ENCODE measurements at places on chromosomes 3 and 15. TPM values are rescaled to one million over a fixed set of nuclear protein-coding genes. Genes with fewer than 3 reads are reported as not detected.
A peak's percentile ranks its signal among the peaks of the same experiment; 100 is the strongest.

DNA sequence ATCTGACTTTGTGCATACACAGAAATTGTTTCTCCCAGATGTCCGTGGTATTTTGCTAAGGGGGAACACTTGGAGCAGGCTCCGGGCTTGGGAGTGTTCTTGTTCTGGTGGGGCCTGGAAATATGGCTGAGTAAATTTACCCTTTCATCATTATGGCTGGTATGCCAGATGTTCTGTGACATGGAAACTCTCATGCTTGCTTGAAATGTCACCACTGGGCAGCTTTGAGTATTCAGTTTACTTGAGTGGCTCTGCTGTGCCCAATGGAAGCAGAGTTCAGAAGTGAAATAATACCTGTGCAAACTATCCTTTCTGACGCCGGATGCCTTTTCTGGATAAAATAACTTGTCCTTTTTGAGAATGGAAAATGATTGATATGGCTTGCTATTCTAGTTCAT is 283.6 kb upstream of the TPM1 start:
- no peak for DNase-seq

- DNase-seq, result no peak
These were observed 1.8 kb upstream of the PIK3R4 start for GRCh38 chr3:130748467-130748861.

DNA sequence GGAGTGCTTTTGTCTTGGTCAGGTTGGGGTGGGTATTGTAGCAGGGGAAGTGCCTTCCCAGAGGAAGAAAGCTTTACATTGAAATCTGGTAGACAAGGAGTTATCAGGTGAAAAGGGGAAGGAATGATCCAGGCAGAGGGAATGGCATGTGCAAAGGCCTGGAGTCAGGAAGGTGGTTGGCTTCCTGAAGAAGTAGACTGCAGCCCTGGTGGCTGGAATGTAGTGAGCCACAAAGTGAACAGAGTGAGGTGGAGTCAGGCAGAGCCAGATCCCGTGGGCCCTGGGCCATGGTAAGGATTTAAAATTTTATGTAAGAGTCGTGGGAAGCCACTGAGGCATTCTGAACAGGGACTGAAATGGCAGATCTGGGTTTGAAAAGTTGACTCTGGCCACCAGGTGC is 58.3 kb downstream of the RAB11A start:
- DNase-seq, result no peak

DNA sequence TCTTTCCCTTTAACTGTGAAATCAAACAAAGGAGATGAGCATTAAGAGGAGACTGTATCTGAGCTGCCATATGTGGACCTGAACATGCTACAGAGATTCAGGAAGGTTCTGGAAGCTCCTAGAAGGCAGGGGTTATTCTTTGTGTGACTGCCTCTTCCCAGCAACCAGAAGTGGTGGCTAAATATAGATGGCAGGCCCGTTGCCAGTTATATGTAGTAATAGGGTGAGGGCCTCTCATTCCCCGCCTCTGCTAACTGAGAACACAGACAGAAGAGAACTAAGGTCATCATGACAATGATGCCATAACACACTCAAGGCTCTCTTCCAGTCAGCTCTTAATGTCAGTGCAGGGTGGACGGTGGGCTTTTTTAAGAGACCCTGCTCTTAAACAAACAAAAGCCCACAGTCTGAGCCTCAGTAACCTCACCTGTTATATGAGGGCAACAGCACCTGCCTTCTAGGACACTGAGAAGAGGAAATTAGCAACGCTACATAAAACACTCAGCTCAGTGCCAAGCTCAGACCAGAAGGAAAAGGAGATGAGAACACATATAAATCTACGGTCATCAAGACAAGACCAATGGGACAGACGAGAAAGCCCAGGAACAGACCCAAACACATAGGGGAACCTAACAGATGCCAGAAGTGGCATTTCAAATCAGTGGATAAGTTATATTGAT is 22.3 kb downstream of the CFAP92 start:
- peak; percentile 64 for DNase-seq

- DNase-seq, result no peak
These were observed 13.0 kb upstream of the PHLDB2 start for GRCh38 chr3:111846039-111846438.

- no peak for DNase-seq
These were observed 232.5 kb upstream of the ST8SIA2 start for GRCh38 chr15:92161039-92161670.

Gene LIPC
- 10.5 TPM for total RNA-seq

Gene LYSMD2
- 13.1 TPM for total RNA-seq

Gene INTS14
- 57.2 TPM for total RNA-seq

Gene SPCS1
- 125 TPM for total RNA-seq

Gene DISP2
- 0.60 TPM for total RNA-seq
